ENCODE measurements at places on chromosomes 7 and 10. TPM values are rescaled to one million over a fixed set of nuclear protein-coding genes. Genes with fewer than 3 reads are reported as not detected.

Gene ACSM6
- not detected for total RNA-seq

Gene ELFN1
- total RNA-seq = 0.09 TPM

Gene BTBD16
- 0.37 TPM for total RNA-seq

Gene CYP3A5
- 3.2 TPM for total RNA-seq

Gene TUBAL3
- 0.52 TPM for total RNA-seq

Gene PSPH
- total RNA-seq = 89.5 TPM
